ENCODE measurements at places on chromosomes 1 and 21.
A peak's percentile ranks its signal among the peaks of the same experiment; 100 is the strongest.

DNA sequence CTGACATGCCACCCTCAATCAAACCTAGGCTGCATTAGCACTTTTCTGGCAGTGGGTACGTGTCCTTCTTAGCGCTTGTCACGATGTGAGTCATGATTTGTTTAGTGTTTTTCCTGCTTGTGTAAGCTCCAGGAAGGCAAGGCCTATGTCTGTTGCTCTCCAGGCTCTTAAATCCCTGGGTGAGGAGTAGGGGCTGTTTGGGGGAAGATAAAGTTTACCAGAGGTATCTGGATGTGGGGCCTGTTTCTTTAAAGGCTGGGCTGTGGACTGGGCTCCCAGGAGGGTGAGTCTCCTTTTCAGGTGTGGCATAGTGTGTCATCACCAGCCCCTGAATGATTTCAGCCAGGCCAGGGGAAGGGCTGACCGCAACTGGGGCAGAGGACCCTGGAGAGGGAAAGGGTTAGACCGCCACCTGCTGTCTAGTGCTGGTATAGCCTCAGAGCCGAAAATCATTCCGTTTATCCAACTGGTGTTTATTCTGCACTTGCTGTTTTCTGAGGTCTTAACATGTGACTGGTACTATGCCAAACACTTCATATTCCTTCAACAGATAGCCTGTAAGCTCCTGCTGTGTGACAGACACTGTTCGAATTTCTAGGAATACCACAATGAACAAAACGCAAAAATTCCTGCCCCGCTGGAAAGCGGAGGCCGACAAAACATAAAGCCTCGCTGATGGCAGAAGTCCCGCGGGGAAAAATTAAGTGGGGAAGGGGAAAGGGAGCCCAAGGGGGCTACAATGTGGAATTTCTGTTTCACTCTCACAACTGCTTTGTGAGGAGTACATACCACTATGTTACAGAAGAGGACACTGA, 9.7 kb downstream of the SERINC2 start:
- DNase-seq, result peak; percentile 88

DNA sequence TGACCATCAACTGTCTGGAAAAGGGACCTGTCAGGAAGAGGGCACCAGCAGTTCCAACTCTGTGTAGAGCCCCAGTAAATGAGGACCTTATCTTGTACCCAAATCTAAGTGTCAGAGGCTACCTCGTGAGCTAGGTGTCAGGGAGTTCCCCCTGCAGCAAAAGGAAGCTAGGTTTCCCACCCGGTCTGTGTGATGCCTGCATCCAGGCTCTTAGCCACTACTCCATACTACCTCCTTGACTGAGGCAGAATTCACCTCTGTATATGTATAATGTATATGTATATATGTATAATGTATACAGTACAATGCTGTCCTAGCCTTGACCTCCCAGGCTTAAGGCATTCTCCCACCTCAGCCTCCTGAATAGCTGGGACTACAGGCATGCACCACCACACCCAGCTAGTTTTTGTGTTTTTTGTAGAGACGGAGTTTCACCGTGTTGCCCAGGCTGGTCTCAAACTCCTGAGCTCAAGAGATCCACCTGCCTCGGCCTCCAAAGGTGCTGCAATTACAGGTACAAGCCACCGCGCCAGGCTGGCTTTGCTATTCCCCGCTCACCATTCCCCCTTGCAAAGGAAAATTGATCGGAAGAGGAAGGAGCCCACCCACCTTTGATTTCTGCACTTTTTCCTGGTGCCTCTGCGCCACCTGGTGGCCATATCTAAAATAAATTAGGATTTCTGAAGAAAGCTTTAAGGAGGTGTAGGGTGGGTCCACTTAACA, 15.7 kb upstream of the LUZP1 start:
- peak; percentile 91 for DNase-seq

DNA sequence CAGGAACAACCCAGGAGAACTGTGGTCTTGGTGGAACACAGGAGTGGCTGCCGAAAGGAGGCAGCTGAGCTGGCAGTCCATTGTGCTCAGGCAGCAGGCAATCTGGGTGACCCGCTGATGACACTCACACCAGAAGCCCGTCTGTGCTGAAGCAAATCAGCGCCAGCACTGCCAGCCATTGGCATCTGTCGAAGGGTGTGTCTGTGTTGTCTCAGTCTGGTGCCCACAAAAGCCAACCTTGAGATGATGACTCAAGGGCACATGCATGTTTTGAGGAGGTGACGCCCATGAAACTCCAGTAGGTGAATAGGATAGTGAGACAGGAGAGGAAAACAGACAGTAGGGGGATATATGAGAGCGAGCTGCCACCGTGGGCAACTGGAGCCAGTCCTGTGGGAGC, 167.3 kb downstream of the KAZN start:
- DNase-seq, result no peak

- no peak for DNase-seq
Observed at GRCh38 chr1:2248854-2249558, 20.9 kb downstream of the SKI start.

DNA sequence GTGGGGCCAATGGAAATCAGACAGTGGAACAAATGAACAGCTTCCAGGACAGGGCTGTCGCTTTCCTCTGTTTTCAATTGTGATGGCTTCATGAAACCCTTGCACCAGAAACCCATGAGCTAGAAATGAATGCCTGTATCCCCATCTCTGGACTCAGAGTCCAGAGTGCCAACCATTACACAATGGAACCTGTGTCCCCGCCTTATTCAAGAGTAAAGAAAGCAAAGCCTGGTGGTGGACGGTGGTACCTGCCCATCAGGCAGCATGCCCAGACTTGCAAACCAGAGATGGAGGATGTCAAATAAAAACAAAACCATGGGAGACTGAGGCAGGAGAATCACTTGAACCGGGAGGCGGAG, 4.4 kb upstream of the CAPN2 start:
- no peak for DNase-seq

GRCh38 chr1:69738458-69739250, 170.9 kb downstream of the LRRC7 start:
- no peak for DNase-seq

- peak; percentile 42 for DNase-seq
Observed at GRCh38 chr1:43367026-43367903, 546 bp downstream of the ELOVL1 start.

GRCh38 chr1:199102239-199102638, 463.4 kb downstream of the PTPRC start:
- DNase-seq, result no peak

- no peak for DNase-seq
Observed at GRCh38 chr1:53366901-53367502, 39.1 kb upstream of the LRP8 start.

DNA sequence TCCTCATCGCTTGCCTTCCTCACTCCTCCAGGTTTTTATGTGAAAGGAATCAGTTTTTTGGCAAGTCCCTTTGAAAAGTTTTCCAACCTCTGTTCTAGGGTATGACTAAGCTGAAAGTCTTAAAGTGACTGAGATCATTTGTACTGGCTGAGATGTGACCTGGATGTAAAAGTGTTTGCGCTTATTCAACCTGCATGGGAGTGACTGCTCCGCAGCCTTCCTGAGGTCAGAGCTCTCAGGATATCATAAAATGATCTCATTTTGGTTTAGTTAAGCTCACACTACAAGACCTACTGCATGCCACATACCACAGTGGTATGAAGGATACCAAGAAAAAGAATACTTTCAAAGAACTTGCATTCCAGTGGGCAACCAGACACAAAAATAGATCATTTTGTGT, 29.8 kb upstream of the TADA1 start:
- no peak for DNase-seq

DNA sequence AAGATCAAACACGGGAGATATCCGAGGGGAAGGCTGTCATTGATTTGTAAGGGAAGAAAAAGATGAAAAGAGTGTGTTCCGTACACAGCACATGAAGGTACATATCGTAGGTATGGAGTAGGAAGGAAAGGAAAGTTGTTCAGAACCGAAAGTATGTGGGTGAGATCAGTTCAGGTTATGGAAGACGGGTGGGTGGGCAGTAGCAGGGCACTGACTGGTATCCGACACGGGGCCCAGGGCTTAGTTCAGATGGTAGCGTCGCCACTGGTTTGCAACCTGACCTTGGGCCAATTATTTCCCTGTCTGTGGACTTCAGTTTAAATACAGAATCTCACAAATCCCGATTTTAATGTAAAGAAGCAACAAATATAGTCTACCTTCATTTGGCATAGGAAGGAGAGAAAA, 27.8 kb upstream of the A3GALT2 start:
- DNase-seq, result no peak

GRCh38 chr1:27116232-27116631, 38.7 kb downstream of the SLC9A1 start:
- DNase-seq, result no peak

DNA sequence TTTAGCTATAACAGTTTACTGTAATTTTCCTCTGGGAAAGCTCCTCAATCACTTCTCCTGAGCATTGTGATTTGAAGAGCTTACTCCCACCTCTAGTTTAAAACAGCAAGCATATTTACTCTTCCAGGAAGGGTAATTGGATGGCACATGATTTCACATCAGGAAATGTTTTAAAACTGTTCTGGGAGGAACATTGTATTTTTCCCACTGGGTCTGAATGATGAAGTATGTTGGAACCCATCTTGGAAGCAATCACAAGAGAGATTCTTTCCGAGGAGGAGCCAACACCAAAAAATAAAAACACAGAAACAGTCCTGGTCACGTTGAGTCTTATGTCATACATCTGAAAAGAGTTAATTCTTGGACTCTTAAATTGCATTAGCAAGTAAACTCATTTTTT, 17.3 kb downstream of the MAP10 start:
- no peak for DNase-seq

DNA sequence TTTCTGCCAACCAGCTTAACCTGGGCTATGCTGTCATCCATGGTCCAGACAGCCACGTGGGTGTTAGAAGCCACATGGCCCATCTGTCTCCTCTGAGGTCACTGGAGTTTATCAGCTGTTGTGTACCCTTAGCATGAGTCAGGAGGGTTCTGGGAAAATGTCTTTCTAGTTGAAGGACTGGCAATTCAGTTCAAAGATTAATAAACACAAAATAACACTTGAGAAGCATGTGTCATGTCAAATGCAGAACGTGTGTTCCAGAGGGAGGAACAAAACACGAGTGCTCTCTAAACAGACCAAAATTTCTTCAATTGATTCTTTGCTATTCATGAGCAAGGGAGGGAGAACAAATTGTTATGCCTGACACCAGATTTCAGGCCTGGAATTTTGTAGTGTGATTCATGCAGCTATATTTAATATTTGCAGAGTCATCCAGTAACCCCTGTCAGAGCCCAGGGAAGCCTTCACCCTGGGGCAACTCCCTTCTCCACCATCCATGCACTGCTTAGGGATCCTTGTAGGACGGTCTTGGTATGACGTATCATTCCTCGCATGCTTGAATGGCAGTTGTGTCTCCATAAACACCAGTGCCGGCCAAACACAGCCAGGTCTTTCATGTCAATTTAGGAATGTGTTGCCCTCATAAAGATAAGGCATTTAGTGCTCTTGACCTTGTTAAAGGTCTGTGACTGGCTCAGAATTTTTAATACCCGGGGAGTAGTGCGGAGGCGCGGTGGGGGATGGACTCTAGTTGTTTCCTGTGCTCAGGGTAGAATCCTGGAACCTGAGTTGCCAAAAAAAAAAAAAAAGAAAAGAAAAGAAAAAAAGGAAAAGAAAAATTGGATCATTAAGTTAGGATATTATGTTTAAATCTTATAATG, 27.7 kb upstream of the DYRK1A start:
- no peak for DNase-seq

GRCh38 chr1:215487466-215487865, 79.6 kb upstream of the KCTD3 start:
- DNase-seq, result no peak

GRCh38 chr1:155322571-155322952, 1.9 kb downstream of the RUSC1 start:
- no peak for DNase-seq

DNA sequence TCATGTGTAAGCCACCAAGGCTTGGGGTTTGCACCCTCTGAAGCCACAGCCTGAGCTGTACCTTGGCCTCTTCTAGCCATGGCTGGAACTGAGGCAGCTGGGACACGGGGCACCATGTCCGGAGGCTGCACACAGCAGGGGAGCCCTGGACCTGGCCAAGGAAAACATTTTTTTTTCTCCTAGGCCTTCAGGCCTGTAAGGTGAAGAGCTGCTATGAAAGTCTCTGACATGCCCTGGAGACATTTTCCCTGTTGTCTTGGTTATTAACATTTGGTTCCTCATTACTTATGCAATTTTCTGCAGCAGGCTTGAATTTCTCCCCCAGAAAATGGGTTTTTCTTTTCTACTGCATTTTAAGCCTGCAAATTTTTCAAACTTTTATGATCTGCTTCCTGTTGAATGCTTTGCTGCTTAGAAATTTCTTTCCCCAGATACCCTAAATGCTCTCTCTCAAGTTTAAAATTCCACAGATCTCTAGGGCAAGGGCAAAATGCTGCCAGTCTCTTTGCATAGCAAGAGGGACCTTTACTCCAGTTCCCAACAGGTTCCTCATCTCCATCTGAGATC, 295.8 kb downstream of the LTN1 start:
- DNase-seq, result no peak

- no peak for DNase-seq
Observed at GRCh38 chr1:228062812-228063211, 19.7 kb upstream of the ARF1 start.

DNA sequence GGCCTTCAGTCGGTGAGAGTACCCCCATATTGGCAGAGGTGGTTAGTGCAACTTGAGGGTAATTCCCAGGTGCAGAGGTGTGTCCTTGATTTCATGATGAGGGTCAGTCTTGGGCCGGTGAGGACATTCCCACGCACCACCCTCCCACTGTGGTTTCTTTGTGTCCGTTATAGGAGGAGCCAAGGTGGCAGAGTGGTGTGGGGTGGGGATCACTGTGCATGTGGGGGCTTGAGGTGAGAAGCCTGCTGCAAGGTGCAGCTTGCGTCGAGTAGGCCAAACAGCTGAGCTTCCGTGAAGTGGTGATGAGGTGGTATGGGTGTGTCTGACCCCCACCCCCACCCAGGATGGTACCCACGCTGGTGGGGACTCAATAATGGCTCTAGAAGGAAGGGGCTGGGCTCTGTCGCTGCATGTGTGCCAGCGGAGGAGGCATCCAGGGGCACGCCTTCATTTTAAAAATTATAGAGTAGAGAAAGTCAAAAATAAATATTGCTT, 6.2 kb downstream of the PTPRF start:
- no peak for DNase-seq

- no peak for DNase-seq
Observed at GRCh38 chr21:35005560-35006224, 43.4 kb downstream of the RUNX1 start.

DNA sequence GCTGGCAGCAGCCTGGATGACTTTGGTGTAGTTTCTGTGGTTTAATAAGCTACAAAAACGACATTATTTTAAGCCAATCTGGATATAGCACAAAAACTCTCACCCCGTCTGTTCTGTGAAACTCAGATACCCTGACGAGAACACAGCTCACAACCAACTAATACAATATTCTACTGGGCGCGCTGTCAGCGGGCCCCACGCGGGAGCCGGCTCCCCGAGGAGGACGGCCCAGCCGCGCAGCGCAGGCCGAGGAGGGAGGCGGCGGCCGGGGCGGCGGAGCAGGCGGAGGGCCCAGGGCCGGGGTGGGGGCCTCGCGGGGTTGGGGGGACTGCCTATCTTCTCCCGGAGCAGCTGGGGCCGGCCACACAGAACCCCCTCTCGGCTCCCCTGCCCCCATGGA, 87.2 kb upstream of the POU3F1 start:
- no peak for DNase-seq

- DNase-seq, result no peak
Observed at GRCh38 chr21:45856906-45857305, 124.7 kb upstream of the COL6A1 start.

- peak; percentile 92 for DNase-seq
Observed at GRCh38 chr1:24319312-24319863, at the start of gene GRHL3. Gene GRHL3 (plus strand): TSS chr1:24319357. CDS start chr1:24319552, 195 bp downstream.

GRCh38 chr1:225897595-225898514, 8.9 kb upstream of the LEFTY1 start:
- no peak for DNase-seq

GRCh38 chr1:162847839-162848453, 13.0 kb downstream of the CCDC190 start:
- DNase-seq, result peak; percentile 59

All from iPS-NIHi11 (cell line).